ENCODE measurements at places on chromosomes 6 and 20. TPM values are rescaled to one million over a fixed set of nuclear protein-coding genes. Genes with fewer than 3 reads are reported as not detected.

- H3K27me3 ChIP-seq, result no peaks in the 10 kb centered on the region
- H3K4me3 ChIP-seq, result no peak overlapping the region
- H3K36me3 ChIP-seq, result no peaks in the 10 kb centered on the region
- H3K4me1 ChIP-seq, result no peaks in the 10 kb centered on the region
- H3K27ac ChIP-seq, result no peak overlapping the region
Observed at GRCh38 chr6:114171473-114171872, 171.3 kb downstream of the HS3ST5 start.

DNA sequence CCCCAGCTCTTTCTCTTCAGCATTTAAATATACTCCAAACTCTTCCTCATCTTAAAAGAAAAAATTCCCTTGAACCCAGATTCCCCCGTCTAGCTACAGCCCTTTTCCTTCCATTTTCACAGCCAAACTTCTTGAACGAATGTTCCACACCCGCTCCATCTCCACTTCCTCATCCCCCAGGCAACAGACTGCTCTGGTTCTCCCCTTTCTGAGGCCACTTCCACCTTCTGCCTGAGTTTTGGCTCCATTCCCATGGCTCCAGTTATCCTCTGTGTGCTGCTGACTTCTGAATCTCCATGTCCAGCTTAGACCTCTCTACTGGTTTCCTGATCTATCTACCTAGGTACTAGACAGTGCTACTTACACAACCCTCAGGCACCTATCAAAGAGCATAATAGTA is 106.4 kb downstream of the RALGAPA2 start:
- no peak for DNase-seq
- H3K27me3 ChIP-seq, result no peaks in the 10 kb centered on the region
- H3K4me1 ChIP-seq, result no peaks in the 10 kb centered on the region
- no peak overlapping the region for H3K4me3 ChIP-seq

- H3K27me3 ChIP-seq, result peaks cover 43% of the 10 kb centered on the region
- H3K4me1 ChIP-seq, result no peaks in the 10 kb centered on the region
- H3K4me3 ChIP-seq, result no peak overlapping the region
- no peak overlapping the region for H3K27ac ChIP-seq
- no peaks in the 10 kb centered on the region for H3K36me3 ChIP-seq
Observed at GRCh38 chr6:29661071-29661470, 4.2 kb downstream of the MOG start.

- no peak overlapping the region for H3K27ac ChIP-seq
- H3K27me3 ChIP-seq, result no peaks in the 10 kb centered on the region
- H3K36me3 ChIP-seq, result no peaks in the 10 kb centered on the region
- H3K4me1 ChIP-seq, result no peaks in the 10 kb centered on the region
- DNase-seq, result no peak
Observed at GRCh38 chr20:18019068-18019467, 38.6 kb downstream of the OVOL2 start.

DNA sequence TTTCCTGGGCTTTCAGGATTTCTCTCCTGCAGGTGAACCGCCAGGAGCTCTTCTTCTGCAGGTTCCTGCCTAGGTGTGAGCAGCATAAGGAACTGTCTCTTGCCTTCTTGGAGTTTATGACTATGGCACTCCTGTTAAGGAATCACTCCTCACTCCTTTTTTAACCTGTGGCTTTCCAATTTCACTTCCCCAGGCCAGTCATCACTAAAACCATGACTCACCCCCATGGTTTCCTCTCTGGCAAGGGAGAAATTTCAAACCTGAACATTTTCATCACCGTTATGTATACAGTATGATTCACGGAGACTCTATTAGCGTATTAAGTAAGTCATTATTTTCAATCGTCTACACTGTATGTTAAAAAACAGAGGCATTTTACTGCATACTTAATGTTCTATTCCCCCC is 78.2 kb upstream of the ARID1B start:
- H3K4me1 ChIP-seq, result no peaks in the 10 kb centered on the region
- no peak overlapping the region for H3K27ac ChIP-seq

DNA sequence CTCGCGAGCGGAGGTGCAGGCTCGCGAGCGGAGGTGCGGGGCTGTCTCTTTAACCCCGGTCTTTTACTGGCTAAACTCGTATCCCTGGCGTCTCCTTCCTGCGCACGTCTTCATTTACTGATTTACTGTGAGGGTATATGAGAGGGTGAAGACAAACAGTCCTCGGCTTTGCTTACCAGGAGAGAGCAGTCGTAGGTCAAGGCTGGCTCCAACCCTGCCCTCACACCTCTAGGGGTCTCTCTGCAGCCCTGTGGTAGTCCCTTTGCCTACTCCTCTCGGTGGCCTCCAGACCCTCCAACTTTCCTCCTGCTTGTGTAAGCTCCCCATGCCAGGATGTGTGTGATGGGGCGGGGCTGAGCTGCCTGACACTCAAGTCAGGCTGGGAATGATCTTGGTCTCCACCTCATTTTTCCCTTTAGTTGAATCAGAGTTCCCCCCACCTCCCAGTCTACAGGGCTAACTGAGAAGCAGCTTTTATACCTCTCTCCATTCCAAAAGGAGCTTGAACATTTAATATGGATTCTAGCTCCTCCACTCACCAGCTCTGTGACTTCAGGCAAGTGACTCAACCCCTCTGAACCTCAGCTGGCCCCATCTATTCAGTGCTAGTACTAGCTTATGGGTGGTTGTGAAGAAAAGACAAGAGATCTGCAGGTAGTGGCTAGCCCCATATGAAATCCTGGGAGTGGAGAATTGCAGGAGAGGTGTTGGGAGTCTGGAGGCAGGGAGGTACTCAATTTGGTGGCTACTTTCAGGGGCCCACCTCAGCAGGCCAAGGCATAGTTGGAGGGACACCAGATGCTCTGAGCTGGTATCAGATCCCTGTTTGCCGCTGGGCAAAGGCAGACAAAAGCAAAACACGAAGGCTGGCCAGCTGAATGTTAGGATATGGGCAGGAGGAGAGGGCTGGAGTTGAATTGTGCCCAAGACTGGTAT is 902 bp downstream of the SLC29A1 start:
- no peaks in the 10 kb centered on the region for H3K27me3 ChIP-seq
- no peak for DNase-seq
- H3K4me3 ChIP-seq, result peak overlapping the region; percentile 84
- H3K27ac ChIP-seq, result peak overlapping the region; percentile 87

- H3K4me1 ChIP-seq, result no peaks in the 10 kb centered on the region
- no peaks in the 10 kb centered on the region for H3K36me3 ChIP-seq
- no peak for DNase-seq
- no peak overlapping the region for H3K27ac ChIP-seq
- H3K4me3 ChIP-seq, result no peak overlapping the region
- no peaks in the 10 kb centered on the region for H3K27me3 ChIP-seq
Observed at GRCh38 chr6:86780923-86781322, 156.4 kb upstream of the HTR1E start.

- peak overlapping the region; percentile 75 for H3K27ac ChIP-seq
- peak overlapping the region; percentile 46 for H3K4me3 ChIP-seq
- peaks cover 10% of the 10 kb centered on the region for H3K4me1 ChIP-seq
- no peaks in the 10 kb centered on the region for H3K27me3 ChIP-seq
- no peaks in the 10 kb centered on the region for H3K36me3 ChIP-seq
Observed at GRCh38 chr20:17895641-17896171, 72.9 kb downstream of the SNX5 start.

DNA sequence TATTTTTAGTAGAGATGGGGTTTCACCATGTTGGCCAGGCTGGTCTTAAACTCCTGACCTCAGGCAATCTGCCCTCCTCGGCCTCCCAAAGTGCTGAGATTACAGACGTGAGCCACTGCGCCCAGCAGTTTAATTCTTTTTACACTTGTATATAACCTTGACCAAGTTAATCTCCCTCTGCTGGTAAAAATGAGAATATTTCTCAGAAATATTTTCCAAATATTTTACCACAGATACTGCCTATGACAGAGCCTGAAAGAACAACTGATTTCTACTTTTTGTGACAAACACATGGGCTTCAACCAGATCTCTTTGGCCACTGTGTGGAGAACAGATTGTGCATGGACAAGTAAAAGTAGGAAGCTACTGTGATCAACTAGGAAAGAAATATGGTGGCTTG is 21.2 kb upstream of the NHSL1 start:
- no peaks in the 10 kb centered on the region for H3K27me3 ChIP-seq
- no peak overlapping the region for H3K4me3 ChIP-seq
- no peak overlapping the region for H3K27ac ChIP-seq
- no peaks in the 10 kb centered on the region for H3K4me1 ChIP-seq

GRCh38 chr20:1334761-1335160 is 5.8 kb upstream of the SDCBP2 start:
- peaks cover 35% of the 10 kb centered on the region for H3K4me1 ChIP-seq
- no peak overlapping the region for H3K4me3 ChIP-seq
- no peak for DNase-seq
- no peak overlapping the region for H3K27ac ChIP-seq
- H3K36me3 ChIP-seq, result no peaks in the 10 kb centered on the region

DNA sequence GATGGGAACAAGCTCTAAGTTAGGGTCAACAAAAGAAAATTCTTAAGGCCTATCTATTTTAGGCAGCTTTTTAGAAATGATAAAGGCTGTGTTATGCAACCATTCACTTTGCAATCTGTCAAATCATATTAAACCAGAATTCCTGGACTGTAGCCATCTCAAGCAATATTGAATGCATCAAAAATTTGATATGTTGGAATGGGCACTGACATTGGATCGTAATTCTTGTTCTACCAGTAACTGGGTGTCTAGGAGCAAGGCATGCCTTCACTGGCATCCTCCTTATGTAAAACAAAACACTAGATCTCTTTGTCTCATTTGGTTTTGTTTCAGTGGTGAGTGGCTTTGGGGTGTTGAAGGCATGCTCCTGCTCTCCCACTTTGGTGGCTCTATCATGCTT is 145.6 kb downstream of the JARID2 start:
- no peaks in the 10 kb centered on the region for H3K36me3 ChIP-seq
- no peak overlapping the region for H3K27ac ChIP-seq
- H3K27me3 ChIP-seq, result no peaks in the 10 kb centered on the region
- H3K4me3 ChIP-seq, result no peak overlapping the region
- DNase-seq, result no peak

DNA sequence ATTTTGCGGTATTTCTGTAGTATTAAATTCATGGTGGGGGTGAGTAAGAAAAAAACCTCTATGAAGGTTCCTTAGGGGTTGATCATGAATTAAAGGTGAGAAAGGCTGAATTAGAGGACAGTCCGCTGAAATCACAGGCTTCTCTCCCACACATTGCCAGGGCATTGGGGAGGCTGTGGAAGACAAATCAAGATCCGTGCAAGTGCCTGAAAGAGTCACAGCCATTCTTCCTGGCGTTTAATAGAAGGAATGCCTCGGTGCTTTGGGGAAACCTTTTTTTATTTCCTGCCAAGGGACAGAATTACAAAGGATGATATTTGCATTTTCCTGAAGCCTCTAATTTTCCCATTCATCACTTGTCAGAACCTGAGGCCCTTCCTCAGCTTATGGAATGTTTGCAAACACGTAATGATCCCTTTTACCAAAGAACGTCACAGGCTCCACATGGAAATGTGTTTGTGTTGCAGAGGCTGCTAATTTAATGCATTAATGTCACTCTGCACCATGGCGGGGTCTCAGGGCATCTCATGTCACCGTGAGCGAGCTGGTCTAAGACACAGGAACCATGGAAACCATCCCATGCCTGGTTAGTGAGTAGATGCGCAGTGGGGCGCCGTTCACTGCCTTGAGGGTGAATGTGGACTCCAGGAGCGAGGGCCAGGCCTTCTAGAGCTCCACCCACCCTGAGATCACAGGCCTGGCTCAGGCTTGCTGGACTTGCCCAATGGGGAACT is 185.9 kb upstream of the SULF2 start:
- H3K27me3 ChIP-seq, result peaks cover 3% of the 10 kb centered on the region
- no peak overlapping the region for H3K27ac ChIP-seq
- no peak for DNase-seq
- H3K4me3 ChIP-seq, result no peak overlapping the region
- H3K4me1 ChIP-seq, result no peaks in the 10 kb centered on the region

- no peak overlapping the region for H3K27ac ChIP-seq
- no peaks in the 10 kb centered on the region for H3K27me3 ChIP-seq
- no peak overlapping the region for H3K4me3 ChIP-seq
Observed at GRCh38 chr20:62898970-62899632, 27.2 kb downstream of the DIDO1 start.

GRCh38 chr6:18323935-18324705 is 59.8 kb upstream of the DEK start:
- no peaks in the 10 kb centered on the region for H3K27me3 ChIP-seq
- H3K27ac ChIP-seq, result no peak overlapping the region
- peaks cover 26% of the 10 kb centered on the region for H3K4me1 ChIP-seq
- no peak for DNase-seq

GRCh38 chr20:57439432-57439831 is 48.2 kb downstream of the RBM38 start:
- DNase-seq, result peak; percentile 80
- no peaks in the 10 kb centered on the region for H3K27me3 ChIP-seq
- no peak overlapping the region for H3K4me3 ChIP-seq
- H3K4me1 ChIP-seq, result peaks cover 66% of the 10 kb centered on the region
- H3K36me3 ChIP-seq, result no peaks in the 10 kb centered on the region

GRCh38 chr6:74115674-74116073 is 419.7 kb downstream of the CD109 start:
- no peaks in the 10 kb centered on the region for H3K27me3 ChIP-seq
- H3K4me1 ChIP-seq, result no peaks in the 10 kb centered on the region
- DNase-seq, result no peak
- no peak overlapping the region for H3K4me3 ChIP-seq
- no peaks in the 10 kb centered on the region for H3K36me3 ChIP-seq
- no peak overlapping the region for H3K27ac ChIP-seq

DNA sequence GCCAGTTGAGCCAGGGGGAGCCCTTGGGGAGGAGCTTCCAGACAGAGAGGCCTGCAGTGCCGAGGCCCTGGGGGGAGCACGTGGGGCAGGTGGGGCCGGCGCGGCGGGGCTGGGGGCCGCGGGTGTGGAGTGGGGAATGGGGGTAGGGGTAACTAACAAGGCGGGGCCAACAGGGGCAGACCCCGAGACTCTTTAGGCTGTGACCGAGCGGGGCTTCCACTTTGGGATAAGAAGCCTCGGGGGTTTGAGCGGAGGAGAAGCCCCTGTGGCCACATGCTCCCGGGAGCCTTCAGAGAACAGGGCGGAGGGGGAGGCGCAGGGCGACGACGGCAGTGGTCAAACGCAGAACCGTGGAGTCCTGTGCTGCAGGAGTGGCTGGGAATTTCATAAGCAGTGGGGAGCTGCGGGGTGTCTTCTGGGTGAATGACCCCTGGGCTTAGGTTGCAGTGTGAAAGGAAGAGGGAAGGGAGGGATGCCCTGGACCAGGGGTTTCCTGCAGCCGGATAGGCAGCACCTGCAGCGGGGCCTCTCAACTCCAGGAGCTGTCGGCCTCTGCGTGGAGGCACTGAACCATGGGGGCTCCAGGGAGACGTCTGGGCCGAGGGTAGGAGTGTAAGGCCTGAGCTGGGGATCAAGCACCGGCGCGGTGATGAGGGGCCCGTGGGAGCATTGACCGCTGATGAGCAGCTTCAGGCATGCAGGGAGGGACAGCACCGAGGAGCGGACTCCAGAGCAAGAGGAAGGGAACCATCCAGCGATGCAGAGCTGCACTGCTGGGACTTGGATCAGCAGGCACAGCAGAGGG is 121.0 kb downstream of the SYNDIG1 start:
- H3K4me3 ChIP-seq, result no peak overlapping the region
- no peak overlapping the region for H3K27ac ChIP-seq
- no peaks in the 10 kb centered on the region for H3K27me3 ChIP-seq
- DNase-seq, result no peak

The CTCFL gene
- not detected for total RNA-seq

The SLC32A1 gene
- not detected for total RNA-seq

The SCRT2 gene
- total RNA-seq, result not detected

The ABRACL gene
- 3.1 TPM for total RNA-seq

The TENT5A gene
- 2.1 TPM for total RNA-seq

The PTCRA gene
- total RNA-seq, result not detected

The NUP153 gene
- 27.6 TPM for total RNA-seq

The DEFB132 gene
- total RNA-seq, result not detected

The ARMH2 gene
- total RNA-seq, result not detected

The C6orf118 gene
- total RNA-seq, result not detected

The ZFAND3 gene
- total RNA-seq, result 152 TPM

The FAM184A gene
- 0.23 TPM for total RNA-seq

The SLC22A1 gene
- 0.89 TPM for total RNA-seq
